Stimulated activated CD8-positive, alpha-beta memory T cell treated with anti-CD3 and anti-CD28 coated beads, Interleukin-4, amount 100 ng/mL, for 1 hour (primary cell): ENCODE measurements at places on chromosomes 4 and X.

DNA sequence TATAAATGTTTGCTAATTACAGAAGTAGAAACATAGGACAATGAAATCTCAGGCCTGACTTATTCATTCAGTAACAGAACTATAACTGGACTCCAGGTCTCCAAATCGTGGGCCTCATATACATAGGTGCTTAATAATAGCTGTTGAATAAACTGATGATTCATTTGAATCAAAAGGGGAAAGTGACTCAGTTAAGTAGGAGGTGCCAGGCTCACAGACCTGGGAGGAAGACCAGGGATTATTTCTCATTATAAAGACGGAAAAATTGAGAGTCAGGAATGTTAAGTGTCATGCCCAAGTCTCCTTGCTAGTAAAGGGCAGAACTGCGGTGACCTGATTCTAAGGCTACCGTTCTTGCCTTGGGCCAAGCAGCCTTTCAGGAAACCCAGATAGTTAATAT lies 131.5 kb downstream of the HS3ST1 start:
- no peak for DNase-seq

- no peak for DNase-seq
Measured at GRCh38 chr4:48960988-48961635, 25.0 kb upstream of the CWH43 start.

DNA sequence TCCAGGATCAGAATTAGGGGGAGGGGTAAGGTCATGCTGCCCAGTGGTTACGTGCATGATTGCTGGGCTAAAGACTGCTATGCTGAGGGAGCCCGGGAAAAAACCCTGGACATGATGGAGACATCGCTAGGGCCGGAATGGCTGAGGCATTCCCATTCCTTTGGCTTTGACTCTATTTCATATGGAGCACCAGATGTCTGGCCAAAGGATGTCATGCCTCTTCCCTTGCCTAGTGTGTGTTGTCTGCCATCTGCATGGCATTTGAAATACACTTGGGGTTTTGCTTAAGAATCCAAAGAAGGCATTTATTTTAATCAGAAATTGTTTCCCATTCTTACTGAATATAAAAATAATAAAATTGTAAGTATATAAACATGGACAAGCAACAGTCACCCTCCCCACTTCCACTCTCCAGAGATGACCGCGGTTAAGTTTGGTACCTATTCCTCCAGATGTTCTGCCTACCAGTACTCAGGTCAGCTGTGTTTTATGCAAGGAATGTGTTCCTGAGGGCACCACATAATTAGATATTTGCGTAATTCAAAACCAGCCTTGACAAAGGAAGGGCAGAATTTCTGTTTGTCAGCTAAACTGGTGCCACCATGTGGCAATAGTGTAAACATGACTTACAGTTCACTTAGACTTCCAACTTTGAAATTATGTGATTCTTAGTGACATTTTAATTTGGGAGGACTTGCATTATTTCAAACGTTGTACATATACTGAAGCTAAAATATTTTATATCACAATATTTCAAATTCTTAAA lies 105.9 kb downstream of the CT47B1 start:
- DNase-seq, result no peak

GRCh38 chr4:16237715-16238114 lies 11.4 kb upstream of the TAPT1 start:
- DNase-seq, result no peak

GRCh38 chr4:167622481-167623240 lies 388.4 kb upstream of the SPOCK3 start:
- DNase-seq, result no peak

DNA sequence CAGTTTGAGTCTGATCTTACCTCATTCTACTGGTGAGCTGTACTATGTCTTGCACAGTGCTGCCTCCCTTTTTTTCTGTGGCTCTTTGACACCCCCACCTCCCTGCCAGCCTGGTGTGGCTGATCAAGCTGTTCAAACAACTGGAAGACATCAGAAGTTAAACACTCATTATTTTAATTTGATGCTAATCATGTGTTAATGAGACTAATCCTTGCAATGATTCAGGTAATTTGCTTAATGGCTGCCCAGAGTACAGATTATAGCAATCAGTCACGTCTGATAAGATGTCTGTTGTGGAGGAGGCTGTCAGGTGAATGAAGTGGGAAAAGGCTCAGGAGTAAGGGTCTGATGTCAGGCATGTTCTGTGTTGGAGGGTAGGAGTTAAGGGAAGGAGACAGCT lies 87.4 kb upstream of the GK2 start:
- DNase-seq, result no peak

DNA sequence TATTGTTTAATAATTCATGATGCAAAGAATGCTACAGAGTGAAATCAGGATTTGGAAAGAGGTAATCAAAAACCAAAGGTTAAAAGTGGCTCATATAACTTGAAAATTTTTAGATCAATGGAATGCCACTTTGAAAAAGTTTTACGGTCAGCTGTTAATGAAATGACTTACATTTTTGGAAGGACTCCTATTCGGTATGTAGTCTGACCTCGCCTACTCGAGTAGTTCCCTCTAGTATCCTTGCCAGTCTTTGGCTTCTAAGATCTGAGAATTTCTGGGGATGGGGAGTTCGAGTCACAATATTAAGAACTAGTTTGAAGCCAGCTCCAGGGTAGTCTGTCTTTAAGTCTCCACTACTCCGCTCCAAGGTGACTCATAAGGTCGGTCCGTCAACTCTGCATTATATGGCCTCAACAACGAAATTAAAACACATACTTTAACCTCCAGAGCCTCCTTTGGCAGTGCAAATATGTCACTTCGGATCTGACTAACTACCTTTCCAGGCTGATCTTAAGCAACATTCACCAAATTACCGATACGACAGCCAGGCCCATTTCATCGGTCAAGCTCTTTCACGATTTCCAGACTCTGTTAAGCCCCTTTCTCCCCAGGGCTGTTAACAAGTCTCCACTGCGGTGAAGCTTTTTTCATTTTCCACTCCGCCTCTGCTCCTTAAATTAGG lies 733 bp upstream of the NAA15 start:
- no peak for DNase-seq

DNA sequence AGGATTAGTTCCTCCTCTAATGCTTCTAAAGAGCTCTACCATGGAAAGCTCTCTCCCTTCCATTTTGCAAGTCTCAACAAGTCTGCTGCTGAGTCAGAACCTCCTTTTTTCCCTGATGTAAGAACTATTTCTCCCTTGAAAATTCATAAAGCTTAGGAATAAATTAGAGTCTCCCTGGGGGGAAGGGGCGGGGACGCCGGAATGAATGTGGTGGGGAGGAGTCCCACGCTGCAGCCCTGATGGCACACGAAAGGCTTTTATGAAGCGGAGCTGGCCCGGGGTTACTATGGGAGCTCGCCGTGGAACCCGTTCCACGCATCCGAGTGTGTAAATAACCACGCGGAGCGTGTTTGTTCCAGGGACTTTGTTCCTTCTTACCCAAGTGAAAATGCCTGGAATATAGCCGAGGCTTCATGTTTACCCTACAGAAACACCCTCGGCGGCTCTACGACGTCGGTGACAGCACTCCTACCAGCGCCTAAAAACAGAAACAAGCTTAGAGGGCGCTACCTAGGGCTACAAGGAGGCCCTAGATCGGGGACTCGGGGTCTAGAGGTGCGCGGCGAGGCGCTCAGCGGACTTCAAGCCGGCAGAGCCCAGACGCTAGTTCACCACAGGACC lies 923 bp upstream of the CPEB2 start:
- peak; percentile 15 for DNase-seq

- no peak for DNase-seq
Measured at GRCh38 chr4:150491132-150492049, 90.6 kb upstream of the MAB21L2 start.

DNA sequence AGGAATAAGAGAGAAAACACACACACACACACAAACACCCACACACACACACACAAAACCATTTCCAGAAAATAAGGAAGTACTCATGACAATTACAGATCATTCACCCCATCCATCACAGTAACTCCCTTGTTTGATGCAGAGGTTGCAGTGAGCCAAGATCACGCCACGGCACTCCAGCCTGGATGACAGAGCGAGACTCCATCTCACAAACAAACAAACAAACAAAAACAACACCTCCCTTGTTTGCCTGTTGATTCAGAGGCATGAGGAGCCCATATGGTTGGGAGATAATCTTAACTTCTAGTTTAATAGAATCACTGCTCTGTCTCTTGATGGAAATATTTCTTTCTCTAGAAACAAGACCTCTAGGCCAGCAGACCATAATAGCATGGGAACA lies 2043.5 kb upstream of the AGA start:
- no peak for DNase-seq

DNA sequence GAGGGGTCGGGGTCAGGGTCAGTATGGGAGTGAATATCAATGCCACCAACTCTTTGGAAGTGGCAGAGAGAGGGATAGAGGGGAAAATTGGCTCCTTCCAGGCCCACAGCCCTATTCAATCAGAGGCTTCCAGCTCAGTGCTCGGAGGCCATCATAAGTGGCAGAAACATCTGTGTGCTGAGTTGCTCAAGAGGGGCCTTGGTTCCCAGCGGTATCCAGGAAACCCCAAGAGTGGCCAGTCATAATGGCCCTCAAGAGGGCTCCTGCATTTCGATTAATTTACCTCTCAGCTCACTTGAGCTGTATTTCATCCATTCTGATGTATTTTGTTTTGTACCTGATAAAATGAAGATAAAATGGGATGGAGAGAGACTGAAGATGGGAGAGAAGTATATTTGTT lies 154.3 kb upstream of the EOLA2 start:
- DNase-seq, result no peak

DNA sequence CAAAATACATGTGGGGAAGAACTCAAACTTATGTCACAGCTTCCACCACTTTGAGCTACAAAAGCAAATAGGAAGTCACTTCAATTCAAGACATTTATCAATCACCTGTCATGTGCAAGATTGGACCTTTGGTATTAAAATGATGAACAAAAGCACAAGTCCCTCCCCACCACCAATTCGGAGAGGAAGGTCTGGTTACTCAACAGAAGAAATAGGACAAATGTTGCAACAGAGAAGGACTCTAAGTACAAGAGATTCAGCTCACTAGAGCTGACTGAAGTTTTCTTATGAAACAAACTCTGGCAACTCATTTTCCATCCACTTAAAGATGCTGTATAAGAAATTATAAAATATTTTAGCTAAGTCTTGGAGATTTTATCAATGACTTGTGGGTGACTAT lies 16.0 kb upstream of the MMRN1 start:
- no peak for DNase-seq

DNA sequence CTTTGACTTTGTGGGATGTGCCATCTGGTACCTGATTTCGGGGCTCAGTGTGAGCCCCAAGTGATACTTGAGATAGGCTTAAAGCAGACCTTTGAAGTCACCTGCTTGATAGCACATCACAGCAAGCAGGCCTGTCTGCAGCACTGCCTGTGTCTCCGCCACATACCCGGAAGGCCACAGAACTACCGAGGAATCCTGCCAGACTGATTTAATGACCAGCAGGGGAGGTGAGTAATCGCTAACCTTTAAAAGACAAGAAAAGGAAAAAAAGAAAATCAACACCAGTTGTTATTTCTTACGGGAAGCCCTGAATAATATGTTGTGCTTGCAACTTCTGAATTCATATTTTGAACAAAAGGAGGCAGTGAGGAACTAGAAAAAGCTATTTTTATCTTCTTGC lies 6.8 kb downstream of the PTCHD1 start:
- no peak for DNase-seq

GRCh38 chr4:176123710-176124407 lies 58.2 kb downstream of the WDR17 start:
- no peak for DNase-seq

- no peak for DNase-seq
Measured at GRCh38 chr4:1476140-1476513, 69.9 kb upstream of the NKX1-1 start.

- no peak for DNase-seq
Measured at GRCh38 chr4:172104539-172104938, 291.3 kb downstream of the GALNTL6 start.

DNA sequence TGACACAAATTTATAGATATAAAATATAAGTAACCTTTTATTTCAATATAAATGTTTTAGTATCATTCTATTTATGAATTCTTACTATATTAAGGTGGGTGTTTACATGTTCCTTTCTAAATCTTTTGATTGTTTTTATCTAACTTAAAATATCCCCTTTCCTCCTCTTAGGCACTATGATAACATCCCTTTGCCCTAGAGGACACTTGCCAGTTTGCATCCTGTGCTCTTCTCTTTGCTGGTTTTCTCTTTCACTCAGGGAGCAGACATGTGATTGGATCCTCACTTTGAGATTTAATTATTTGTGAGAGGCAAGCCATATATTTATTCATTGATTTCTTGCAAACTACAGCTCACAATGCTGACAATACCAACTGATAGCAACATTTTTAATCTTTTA lies 16.2 kb downstream of the LRIT3 start:
- no peak for DNase-seq

GRCh38 chr4:108888769-108889168 lies 125.9 kb upstream of the ETNPPL start:
- DNase-seq, result no peak

GRCh38 chrX:150610043-150610442 lies 41.6 kb downstream of the MTM1 start:
- no peak for DNase-seq

DNA sequence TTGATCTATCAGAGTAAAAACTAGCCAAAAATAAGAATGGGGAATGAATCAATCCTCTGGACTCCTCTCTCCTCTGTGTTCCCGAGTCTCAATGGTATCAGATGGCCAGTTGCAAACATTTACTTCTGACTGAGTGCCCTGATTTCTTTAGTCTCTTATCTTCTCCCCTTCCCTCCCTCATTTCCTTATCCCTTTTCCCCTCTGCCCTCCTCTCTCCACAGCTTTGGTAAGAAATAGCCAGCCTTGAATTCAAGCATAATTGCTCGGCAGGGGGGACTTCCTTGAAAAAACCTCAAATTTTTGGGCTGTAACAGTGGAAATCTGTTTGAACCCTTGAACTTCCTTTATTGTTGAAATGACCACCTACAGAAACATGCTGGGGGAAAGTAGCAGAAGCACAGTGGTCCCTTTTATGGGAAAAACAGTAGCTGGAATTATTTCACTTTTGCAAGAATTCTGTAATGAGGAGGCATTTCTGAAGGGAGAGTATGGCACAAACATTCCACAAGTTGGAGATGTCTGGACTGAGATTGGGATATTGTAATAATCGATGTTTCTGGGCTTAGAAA lies 40.3 kb downstream of the NHS start:
- no peak for DNase-seq

- DNase-seq, result no peak
Measured at GRCh38 chr4:75327804-75328512, 186.2 kb downstream of the RCHY1 start.

DNA sequence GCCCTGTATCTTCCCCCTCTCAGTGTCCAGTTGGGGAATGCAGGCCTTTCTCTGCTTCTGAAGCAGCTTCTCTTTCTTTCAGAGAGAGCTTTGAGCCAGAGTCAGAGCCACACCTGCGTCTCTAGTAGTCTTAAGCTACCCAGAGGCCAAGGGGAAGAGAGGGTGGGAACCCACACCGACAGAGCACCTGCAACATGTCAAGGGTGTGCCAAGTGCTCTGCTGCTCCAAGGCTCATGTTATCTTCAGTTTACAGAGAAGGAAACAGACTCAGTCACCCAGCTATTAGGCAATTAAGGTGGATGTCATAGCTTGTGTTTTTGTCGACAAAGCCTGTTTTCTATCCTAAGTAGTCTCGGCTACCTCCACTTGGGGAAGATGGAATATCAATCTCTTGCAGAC lies 22.7 kb upstream of the RNF212 start:
- DNase-seq, result no peak
